Activated CD4-positive, CD25-positive, alpha-beta regulatory T cell (primary cell): ENCODE measurements at places on chromosomes 11 and 22.
A peak's percentile ranks its signal among the peaks of the same experiment; 100 is the strongest.

- DNase-seq, result no peak
Observed at GRCh38 chr11:64223001-64223651, 2.9 kb downstream of the TRPT1 start.

DNA sequence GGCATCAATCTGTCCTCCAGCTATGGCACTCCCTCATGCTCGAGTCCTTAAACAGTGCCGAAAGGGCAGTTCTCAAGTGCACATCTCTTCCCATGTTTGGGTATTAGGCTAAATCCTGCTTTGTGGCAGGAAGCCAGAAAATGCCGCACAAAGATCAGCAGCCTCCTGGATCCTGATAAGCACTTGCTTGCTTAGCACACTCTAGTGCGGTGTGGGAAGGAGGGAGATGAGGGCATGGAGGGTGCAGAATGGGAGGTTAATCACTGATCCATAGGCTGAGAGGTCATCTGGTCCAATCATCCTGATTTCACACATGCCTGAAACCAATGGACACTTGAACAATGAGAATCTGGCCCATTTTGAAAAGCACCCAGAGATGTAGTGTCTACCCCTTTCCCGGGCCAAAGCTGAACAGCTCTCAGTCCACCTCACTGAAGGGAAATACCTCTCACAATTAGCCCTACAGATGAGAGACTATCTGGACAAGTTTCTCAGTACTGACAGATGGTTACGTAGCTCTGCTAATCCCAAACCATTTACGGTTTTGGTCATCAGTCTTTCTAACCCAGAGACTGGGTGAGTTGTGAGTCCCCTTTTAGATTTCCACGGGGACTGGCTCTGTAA lies 29.8 kb upstream of the CHRM4 start:
- DNase-seq, result no peak

- peak; percentile 55 for DNase-seq
Observed at GRCh38 chr11:66022401-66023185, 3.7 kb downstream of the CATSPER1 start.

DNA sequence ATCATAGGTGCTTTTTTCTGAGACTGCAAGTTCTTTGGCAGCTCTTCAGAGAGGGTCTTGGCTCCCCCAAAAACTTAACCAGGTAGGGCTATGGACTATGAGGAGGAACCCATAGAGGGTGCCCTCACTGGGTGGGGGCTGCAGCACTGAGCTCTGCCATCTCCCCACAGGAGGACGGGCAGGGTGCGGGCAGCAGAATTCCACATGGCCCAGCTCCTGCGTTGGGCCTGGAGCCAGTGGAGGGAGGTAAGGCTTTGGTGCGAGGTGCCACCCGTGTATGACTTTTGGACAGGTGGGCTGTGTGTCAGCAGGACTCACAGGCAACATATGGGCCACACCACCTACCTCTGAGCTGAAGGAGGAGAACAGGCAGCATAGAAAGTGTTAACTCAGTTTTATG lies 58.4 kb downstream of the PISD start:
- DNase-seq, result no peak

DNA sequence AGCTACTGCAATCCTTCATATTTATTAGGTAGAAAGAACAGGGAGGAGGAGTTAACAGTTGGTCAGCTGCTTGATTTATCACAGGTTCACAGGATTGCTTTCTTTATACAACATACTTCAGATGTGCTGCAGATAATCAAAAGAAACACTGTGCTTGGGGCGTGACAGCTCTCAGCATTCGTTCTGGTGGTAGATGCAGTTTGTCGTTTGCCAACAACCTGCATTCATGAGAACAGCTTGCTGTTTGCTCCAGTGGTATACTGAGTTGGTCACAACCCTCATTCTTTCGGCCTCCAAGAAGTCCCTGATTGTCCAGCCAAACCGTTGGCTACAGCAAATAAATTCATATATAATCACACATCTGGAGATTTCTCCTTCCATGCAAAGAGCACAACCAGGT lies 120.5 kb downstream of the ZNF280B start:
- DNase-seq, result no peak

GRCh38 chr22:28112190-28112544 lies 193.1 kb upstream of the PITPNB start:
- no peak for DNase-seq

DNA sequence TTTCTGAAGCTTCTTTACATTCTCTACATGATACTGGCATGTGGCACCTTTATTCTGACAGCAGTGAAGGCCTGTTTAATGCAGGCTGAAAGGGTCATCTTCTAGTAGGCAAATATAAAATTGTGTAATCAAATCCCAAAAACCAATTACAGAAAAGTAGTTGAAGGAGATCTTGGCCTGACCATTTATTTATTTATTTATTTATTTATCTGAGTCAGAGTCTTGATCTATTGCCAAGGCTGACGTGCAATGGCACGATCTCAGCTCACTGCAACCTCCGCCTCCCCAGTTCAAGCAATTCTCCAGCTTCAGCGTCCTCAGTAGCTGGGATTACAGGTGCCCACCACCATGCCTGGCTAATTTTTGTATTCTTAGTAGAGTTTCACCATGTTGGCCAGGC lies 22.7 kb upstream of the CECR2 start:
- DNase-seq, result no peak

GRCh38 chr22:22395245-22395644 lies 113.3 kb downstream of the ZNF280B start:
- no peak for DNase-seq

- no peak for DNase-seq
Observed at GRCh38 chr22:21055880-21056319, 10.2 kb downstream of the LRRC74B start.

DNA sequence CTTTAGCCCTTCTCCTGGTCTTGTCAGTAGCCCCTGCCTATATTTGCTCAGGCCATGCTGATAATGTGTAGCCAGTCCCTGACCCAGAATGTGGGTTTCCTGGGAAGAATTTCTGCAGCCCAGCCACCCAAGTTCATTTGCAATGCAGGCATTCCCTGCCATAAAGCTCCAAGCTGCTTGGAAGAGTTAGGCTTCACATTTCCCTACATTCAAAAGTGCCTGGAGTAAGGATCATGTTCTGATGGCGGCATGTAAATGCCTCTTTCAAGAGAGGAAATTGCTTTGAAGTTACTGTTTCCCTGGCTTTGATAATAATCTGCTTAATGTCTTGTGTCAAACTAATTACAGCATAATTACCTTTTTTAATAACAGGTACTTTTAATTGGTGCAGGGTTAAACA lies 266.1 kb downstream of the MIAT start:
- no peak for DNase-seq

DNA sequence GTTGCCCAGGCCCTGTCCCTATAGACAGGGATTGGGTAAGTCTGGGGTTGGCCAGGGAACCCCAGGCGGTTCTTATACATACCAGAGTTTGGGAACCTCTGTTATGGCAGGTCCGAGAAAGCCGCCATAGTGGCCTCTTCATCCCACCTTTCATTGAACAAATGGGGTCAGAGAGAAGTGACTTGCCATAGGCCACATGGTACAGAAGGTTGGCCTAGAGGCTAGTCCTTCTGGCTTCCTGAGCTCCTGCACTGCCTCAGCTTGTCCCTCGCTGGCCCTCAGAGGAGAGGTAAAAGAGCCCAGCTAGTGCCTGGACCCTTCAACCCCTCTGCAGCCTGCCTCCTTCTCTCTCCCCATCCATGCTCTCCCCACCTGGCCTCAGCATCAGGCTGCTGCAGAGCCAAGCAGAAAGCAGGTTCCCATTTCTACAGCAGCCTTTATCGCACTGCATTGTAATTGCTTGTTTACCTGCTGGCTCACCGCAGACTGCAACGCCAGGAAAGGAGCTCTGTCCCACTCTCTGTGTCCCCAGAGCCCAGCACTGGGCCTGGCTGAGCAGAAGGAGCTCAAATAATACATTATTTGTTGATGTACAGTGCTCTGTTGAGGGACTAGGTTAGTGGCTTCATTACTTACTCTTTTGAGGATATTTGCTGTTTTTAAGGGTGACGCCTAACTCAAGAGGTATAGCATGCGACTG lies 103.6 kb downstream of the TRIM29 start:
- no peak for DNase-seq

- no peak for DNase-seq
Observed at GRCh38 chr11:92845390-92845789, 124.1 kb upstream of the MTNR1B start.

DNA sequence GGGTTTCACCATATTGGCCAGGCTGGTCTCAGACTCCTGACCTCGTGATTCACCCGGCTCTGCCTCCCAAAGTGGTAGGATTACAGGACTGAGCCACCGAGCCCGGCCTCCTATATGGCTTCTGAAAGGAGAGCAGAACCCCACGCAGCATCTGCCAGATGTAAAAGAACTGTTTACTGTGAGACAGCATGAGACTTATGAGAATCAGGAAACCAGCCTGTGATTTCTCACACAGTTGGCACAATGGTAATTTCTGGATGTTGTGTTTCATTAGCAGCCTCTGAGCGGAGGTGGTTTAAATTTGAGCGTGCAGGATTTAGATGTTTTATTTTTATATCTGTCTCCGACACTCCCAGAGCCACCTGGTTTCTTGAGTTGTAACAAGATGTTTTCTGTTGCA lies 33.8 kb downstream of the CEP164 start:
- no peak for DNase-seq
